Spleen (tissue), 13 donors: ENCODE measurements at places on chromosomes 7 and 10. TPM values are rescaled to one million over a fixed set of nuclear protein-coding genes. Genes with fewer than 3 reads are reported as not detected.

VPS37D gene
- total RNA-seq, result 0.89 TPM

R3HCC1L gene
- 21.2 TPM for total RNA-seq

MSMB gene
- not detected for total RNA-seq

CCDC172 gene
- not detected for total RNA-seq

SUV39H2 gene
- total RNA-seq, result 4.1 TPM

AKR1B15 gene
- not detected for total RNA-seq

GRCh38 chr7:7977774-7978173, 9.2 kb downstream of the GLCCI1 start:
- no peak for DNase-seq

DNA sequence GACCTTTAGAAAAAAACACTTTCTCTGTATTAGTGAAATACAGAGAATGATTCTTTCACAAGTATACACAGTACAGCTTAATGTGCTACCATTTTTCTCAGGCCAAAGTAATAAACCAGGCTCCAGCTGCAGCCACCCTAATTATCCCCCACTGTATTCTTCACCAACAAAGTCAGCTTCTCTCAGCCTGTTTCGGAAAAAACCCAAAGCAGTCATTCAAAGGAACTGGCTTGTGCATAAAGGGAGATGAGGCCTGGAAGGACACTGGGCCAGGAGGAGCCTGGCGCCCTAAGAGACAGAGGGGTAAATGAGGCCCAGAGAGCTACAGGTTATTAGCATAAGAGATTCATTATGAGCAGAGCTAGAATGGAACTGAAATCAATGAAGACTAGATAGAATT, 9.2 kb downstream of the USP54 start:
- DNase-seq, result no peak

DNA sequence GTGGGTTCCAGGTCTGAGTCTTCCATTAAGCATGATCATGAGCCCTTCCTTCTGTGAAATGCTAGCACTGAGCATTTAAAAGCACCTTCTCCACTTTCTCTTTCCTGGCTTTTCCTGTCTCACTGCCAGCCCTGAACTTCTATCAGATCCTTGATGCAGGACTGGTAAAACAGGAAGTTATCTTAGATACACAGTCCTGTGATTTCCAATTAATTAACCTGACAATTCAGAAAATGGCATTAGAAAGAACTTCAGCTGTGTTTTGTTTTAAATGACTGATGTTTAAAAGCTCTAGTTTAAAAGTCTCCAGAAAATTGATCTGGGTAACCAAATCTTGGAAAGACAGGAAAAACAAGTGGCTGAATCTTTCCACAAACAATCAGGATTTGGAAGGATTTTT, 79.0 kb upstream of the MACROH2A2 start:
- no peak for DNase-seq

GRCh38 chr10:91410638-91411371, 661 bp downstream of the HECTD2 start:
- no peak for DNase-seq

- no peak for DNase-seq
Measured at GRCh38 chr10:127148933-127149220, 47.5 kb downstream of the INSYN2A start.

GRCh38 chr7:141696348-141696747, 5.6 kb downstream of the DENND11 start:
- DNase-seq, result no peak

GRCh38 chr7:41272664-41273063, 430.2 kb downstream of the INHBA start:
- no peak for DNase-seq

DNA sequence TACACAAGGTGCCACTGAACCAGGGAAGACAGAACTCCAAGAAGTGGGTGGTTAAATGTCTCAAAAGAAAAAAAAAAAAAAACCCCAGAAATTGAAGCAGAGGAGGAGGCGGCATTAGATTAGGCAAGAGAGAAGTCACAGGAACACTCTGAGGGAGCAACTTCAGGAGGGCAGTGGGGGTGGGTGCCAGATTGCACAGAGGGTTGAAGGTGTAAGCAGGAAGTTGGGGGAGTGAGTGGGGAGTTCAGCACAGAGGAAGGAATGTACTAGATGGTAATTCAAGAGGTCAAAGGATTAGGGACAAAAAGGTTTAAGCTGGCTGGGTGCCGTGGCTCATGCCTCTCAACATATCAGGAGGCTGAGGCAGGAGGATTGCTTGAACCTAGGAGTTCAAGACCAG, 110.0 kb upstream of the PDLIM1 start:
- DNase-seq, result no peak

DNA sequence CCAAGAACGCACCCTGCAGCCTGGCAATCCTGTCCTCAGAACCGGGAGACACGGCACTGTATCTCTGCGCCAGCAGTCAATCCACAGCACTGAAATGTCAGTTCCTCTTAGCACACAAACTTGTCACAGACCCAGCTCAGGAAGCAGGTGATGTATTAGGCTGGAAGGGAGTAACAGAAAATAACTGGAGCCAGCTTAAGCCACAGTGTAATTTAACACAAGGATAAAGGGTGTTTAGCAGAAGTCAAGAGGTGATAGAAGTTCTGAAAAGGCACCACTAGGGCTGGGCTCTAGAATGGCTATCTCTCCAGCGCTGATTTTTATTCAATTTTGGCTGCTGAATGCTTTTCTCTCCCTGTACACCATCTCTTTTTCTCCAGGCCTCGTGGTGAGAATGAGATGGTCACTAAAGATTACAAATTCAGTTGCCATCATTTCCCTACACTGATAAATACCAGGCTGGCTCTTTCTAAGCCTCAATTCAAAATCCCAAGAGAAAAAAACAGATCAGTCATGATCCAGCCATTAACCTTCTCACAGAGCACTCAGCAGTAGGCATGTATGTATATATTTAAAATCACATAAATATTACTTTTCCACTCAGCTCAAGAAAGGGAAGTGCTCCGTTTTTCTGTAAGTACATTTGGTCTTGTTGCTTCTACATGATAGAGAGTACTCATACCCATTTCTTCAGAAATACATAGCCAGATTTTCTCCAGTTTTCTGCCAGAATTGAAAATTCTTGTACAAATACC, 102.7 kb upstream of the PRSS1 start:
- DNase-seq, result no peak

DNA sequence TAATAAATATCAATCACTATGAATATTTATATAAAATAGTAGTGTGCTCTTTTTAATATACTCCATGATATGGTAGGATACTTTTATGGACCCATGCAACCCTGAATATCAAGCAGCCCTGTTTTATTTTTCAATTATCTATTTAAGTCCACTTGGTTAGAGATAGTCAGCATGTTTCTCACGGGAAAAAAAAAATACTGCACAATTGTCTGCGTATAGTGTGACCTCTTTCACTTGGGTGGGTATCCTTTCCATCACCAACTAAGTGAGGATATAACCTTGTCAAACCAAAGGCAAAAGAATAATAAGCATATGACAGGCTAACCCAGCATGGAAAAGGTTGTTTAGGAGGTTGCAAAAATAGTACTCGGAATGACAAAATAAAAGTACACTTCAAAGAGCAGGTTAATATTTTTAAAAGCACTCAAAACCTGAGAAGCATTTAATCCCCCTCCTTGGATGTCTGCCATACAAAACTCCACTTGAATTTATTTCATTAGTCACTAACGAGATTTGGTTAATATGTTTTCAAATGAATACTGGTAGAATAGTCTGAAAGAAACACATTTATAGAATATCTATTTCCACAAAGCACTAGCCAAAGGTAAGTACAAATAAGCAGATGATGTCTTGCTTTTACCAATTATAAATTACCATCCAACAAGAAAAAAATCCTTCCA, 76.5 kb downstream of the IMMP2L start:
- DNase-seq, result no peak

- no peak for DNase-seq
Measured at GRCh38 chr10:43110338-43111071, 27.7 kb upstream of the CSGALNACT2 start.

- DNase-seq, result no peak
Measured at GRCh38 chr7:101241015-101241363, 3.4 kb upstream of the CLDN15 start.

- DNase-seq, result no peak
Measured at GRCh38 chr10:77613476-77614130, 24.0 kb downstream of the KCNMA1 start.

DNA sequence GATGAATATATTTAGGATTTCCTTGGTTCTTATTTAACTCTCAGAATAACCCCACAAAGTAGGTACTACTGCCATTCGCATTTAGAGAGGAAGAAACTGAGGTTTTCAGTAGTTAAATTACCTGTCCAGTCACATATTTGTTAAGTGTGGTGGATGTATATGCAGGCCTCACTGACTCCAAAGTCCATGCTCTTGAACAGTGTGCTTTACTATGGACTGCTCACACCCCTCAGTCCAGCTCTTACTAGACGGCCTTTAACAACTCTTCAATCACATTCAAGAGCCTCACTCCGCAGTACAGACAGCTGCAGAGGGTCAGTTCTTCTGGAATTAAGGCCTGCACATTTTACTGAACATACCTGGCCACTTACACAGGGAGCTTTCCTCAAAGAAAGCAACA, 36.2 kb downstream of the ZNF248 start:
- no peak for DNase-seq

GRCh38 chr7:23438171-23438570, 32.1 kb downstream of the IGF2BP3 start:
- no peak for DNase-seq
